ENCODE measurements at places on chromosomes 3 and 15. TPM values are rescaled to one million over a fixed set of nuclear protein-coding genes. Genes with fewer than 3 reads are reported as not detected.

DNA sequence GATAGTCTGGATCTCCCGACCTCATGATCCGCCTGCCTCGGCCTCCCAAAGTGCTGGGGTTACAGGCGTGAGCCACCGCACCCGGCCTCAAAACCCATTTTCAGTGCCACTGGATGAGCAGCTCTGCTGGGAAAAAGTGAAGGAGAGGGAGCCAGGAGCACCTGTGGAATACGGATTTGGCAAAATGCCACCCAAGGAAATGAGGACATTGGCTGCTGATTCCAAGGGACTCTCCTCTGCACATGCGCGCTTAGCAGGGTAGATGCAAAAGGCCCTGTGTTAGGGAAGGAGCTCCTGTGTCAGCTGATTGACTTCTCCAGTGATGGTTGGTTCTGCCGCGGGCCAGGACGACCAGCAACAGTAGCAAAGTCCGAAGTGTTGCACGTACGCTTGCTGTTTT lies 43.4 kb upstream of the IGF1R start:
- no peaks in the 10 kb centered on the region for H3K27me3 ChIP-seq
- H3K27ac ChIP-seq, result no peak overlapping the region

ZNF717 gene
- 19.2 TPM for total RNA-seq

DNA sequence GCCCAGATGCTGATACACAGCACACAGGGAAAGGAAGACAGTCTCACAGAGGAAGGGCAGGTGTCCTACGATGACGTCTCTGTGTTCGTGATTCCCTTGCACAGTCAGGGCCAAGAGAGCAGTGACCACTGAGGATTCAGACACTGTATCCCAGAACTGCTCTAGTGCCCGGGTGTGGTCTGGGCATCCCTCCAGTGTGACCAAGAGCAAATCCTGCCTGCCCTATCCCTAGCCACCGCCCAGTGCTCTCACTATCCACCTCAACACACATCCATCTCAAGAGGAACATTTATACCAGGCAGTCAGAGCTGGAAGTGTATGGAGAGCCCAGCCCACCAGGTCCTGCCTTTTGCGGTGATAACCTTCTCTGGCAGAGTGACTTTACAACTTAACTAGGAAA lies 4.1 kb downstream of the PPM1M start:
- peaks cover 81% of the 10 kb centered on the region for H3K4me1 ChIP-seq
- DNase-seq, result no peak
- no peak overlapping the region for H3K4me3 ChIP-seq
- H3K27ac ChIP-seq, result peak overlapping the region; percentile 89
- peaks cover 23% of the 10 kb centered on the region for H3K36me3 ChIP-seq
- H3K27me3 ChIP-seq, result no peaks in the 10 kb centered on the region

TMEM207 gene
- total RNA-seq, result not detected

DNA sequence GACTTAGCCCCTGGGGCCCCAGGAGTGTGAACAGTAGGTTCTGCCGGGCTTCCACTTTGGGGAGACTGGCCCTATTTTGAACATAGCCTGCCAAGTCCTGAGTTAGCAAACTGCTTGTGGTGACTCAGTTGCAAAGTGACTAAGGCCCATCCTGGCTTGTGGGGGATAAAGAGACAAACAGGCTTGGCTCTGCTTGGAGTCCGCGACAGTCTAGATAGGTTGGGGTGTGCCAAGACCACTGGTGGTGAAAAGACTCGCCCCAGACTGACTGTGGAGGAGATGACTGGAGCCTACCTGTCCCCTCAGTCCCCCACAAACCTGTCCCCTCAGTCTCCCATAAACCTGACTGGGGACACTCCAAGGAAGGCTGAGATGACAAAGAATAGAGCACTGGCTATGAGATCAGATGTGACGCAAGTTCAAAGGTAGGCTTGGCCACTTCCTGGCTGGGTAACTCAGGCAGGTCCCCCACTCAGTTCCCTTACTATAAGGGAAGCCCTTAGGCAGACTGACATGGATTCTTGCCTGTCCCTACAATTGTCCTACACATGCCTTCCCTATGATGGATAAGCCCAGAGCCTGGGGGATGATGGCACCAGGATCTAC lies 4.3 kb downstream of the DNASE1L3 start:
- DNase-seq, result peak; percentile 78
- H3K27me3 ChIP-seq, result peaks cover 25% of the 10 kb centered on the region
- H3K27ac ChIP-seq, result peak overlapping the region; percentile 4

GRCh38 chr15:42891569-42891968 lies 29.0 kb downstream of the TTBK2 start:
- H3K4me3 ChIP-seq, result no peak overlapping the region
- no peak overlapping the region for H3K27ac ChIP-seq
- peaks cover 3% of the 10 kb centered on the region for H3K36me3 ChIP-seq
- peaks cover 14% of the 10 kb centered on the region for H3K4me1 ChIP-seq
- H3K27me3 ChIP-seq, result no peaks in the 10 kb centered on the region

VWA5B2 gene
- total RNA-seq, result 0.07 TPM

DNA sequence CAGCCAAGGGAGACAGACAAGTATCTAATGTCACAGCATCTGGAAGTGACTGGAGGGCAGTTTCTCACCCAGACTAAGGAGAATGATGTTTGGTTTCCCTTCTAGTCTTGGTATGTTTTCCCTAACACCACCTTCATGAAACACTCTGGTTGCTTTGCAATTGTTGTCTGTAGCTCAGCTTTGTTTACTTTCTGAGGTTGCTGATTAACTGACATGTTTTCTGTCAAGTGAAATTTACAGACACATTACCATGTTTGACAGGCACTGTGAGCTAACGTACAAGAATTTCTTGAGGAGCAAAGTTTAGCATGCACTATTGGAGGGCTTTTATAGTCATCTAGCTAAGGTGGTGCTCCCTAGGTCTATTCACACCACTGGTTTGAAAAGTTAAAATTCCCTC lies 131.6 kb upstream of the NECTIN3 start:
- H3K27me3 ChIP-seq, result peaks cover 8% of the 10 kb centered on the region
- peaks cover 5% of the 10 kb centered on the region for H3K36me3 ChIP-seq
- no peaks in the 10 kb centered on the region for H3K4me1 ChIP-seq
- H3K4me3 ChIP-seq, result no peak overlapping the region

GRCh38 chr3:42780892-42781700 lies 8.0 kb upstream of the CCDC13 start:
- DNase-seq, result peak; percentile 19
- H3K36me3 ChIP-seq, result peaks cover 3% of the 10 kb centered on the region
- no peaks in the 10 kb centered on the region for H3K4me1 ChIP-seq
- H3K27me3 ChIP-seq, result no peaks in the 10 kb centered on the region

OSBPL10 gene
- total RNA-seq, result 5.1 TPM

- peaks cover 18% of the 10 kb centered on the region for H3K4me1 ChIP-seq
- peaks cover 13% of the 10 kb centered on the region for H3K27me3 ChIP-seq
- H3K4me3 ChIP-seq, result peak overlapping the region; percentile 82
- H3K27ac ChIP-seq, result peak overlapping the region; percentile 91
Observed at GRCh38 chr15:36579792-36580431, 486 bp downstream of the CDIN1 start.

DNA sequence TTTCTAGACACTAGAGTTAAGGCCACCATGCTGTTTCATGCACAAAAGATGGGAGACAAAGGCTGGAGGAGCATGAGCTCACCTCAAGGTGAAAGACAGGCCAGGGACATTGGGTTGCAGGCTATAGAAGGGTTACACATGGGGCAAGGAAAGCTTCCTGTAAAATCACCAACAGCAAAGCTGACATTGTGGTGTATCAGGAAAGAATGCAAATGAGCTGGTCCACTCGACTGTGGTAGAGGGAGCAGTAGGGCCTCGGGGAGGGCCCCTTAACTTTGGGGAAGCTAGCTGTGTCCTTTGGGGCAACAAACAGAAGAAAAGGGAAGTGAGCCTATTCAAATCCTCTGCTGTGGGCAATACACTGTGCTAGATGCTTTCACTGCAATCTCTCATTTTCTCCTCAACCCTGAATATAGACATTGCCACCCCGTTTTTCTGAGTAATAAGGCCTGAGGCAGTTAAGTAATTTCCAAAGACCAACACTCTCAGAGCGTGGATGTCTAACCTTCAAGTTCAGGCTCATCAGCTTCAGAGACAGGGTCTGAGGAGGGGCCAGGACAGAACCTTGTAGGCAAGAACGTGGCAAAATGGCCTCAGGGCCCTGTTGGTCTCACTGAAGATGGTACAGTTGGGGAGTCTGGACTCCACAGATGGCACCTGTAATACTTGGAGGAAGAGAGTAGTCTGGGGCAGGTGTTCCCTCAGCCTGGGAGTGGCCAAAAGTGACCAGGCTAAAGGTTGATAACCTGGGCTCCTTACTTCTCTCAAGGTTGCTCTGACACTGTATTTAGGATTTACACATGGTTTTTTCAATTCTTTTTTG lies 24.1 kb downstream of the CX3CR1 start:
- H3K36me3 ChIP-seq, result no peaks in the 10 kb centered on the region
- H3K27ac ChIP-seq, result no peak overlapping the region
- H3K4me1 ChIP-seq, result peaks cover 34% of the 10 kb centered on the region
- peaks cover 24% of the 10 kb centered on the region for H3K27me3 ChIP-seq

DNA sequence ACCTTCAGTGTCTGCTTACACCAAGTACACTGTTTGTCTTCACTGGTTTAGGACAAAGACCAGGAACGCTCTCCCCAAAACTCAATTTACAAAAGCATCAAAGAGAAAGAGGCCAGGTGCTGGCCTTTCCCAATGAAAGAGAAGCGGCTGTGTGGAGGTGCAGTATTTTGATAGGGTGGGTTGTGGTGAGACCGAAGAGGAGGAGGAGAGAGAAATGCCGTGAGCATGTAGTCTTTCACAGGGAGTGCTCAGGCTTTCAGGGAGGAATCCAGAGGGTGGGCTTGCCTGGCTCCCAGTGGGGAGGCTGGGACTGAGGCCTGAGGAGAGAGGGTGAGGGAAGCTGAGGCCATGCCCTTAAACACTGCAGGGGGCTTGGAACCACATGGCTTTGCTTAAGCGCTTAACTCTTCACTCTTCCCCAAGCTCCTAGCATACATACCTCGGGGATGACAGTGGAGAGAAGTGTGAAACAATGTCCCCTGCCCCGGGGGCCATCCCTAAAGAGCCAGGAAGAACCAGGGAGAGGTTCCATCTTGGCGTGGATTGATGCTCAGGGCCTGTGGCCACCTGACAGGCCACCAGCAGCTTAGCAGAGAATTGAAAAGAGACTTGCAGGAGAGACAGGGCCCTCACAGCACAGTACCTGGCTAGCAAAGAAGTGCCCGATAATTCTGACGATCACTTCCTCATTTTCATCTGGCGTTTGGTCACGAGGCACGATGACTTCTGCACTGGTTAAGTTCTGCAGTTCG lies 60.5 kb downstream of the SENP2 start:
- H3K36me3 ChIP-seq, result no peaks in the 10 kb centered on the region
- H3K27ac ChIP-seq, result no peak overlapping the region
- H3K27me3 ChIP-seq, result peaks cover 15% of the 10 kb centered on the region
- no peaks in the 10 kb centered on the region for H3K4me1 ChIP-seq
- H3K4me3 ChIP-seq, result no peak overlapping the region

LMAN1L gene
- total RNA-seq, result 0.72 TPM

PAQR9 gene
- total RNA-seq, result not detected

DNA sequence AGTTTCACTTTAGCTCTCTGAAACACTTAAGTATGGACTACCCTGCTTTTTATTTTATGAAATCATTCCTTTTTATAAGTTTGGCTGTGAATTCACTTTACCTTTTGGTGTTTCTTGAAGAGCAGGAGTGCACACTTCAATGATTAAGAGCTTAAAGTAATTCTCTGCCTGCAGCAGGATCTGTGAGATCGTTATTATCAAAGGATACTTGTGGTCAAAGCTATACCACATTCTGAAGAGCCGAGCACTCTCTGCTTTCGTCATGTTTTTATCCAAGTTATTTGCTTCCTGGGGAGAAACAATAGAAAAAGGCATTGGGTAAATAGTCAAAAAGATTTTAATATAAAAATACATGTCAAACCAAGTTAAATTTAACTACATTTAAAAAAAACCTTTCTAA lies 243.7 kb downstream of the CHST2 start:
- H3K4me1 ChIP-seq, result peaks cover 23% of the 10 kb centered on the region
- peak overlapping the region; percentile 55 for H3K27ac ChIP-seq
- DNase-seq, result no peak
- H3K4me3 ChIP-seq, result peak overlapping the region; percentile 69
- no peaks in the 10 kb centered on the region for H3K36me3 ChIP-seq
- no peaks in the 10 kb centered on the region for H3K27me3 ChIP-seq

Measured in activated T-cell treated with anti-CD3 and anti-CD28 coated beads, Interleukin-2, amount 50 U/mL, for 72 hours (primary cell).